NCI-H1930 (cell line): ENCODE measurements at places on chromosomes 7 and 10.

GRCh38 chr10:110388687-110389052 lies 84.0 kb upstream of the SMNDC1 start:
- no peak for DNase-seq

DNA sequence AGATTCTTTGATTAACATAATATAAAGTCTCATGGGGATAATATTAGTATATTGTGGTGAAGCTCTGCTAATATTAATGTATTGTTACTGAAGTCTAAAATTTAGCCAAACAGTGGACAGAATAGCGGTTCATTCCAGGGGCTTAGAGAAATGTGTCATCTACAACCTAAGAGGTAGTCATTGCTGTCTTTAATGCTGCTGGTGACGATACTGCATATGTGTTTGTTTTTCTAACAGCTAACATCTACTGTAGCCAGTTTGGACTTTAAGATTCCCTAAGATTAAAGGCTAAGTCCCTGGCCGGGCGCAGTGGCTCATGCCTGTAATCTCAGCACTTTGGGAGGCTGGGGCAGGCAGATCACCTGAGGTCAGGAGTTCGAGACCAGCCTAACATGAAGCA lies 102.0 kb upstream of the SAMD8 start:
- no peak for DNase-seq

GRCh38 chr7:93835702-93836101 lies 54.9 kb downstream of the TFPI2 start:
- DNase-seq: no peak

- DNase-seq: no peak
These were observed 158.5 kb downstream of the GALNT17 start for GRCh38 chr7:71290452-71290851.

GRCh38 chr10:23675585-23675984 lies 236.7 kb downstream of the OTUD1 start:
- no peak for DNase-seq

DNA sequence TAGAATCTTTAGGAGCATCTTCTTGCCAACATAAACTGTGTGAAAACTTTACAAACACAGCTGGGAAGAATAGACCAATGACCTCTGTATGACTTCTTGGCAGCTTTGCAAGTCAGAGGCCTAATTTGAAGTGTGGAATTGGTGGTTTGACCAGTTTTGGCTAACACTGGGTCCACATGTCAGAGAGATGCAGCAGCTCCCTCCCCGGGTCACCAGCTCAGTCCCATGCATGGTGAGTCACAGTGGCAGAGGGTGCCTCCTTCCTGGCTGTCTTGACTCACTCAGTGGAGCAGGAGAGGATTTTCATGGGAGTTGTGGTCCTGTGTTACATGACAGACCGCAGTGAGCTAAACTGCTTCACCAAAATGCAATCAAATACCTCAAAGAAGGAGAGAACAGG lies 8.2 kb upstream of the STARD3NL start:
- DNase-seq: no peak

GRCh38 chr7:42886129-42886528 lies 25.7 kb downstream of the C7orf25 start:
- DNase-seq: no peak

- no peak for DNase-seq
These were observed 34.4 kb upstream of the SLC29A4 start for GRCh38 chr7:5248201-5248885.

GRCh38 chr10:91590904-91591796 lies 41.7 kb downstream of the PPP1R3C start:
- no peak for DNase-seq

- no peak for DNase-seq
These were observed 78.0 kb upstream of the PPP2R2D start for GRCh38 chr10:131822692-131823245.

- no peak for DNase-seq
These were observed 47.4 kb downstream of the FHIP2A start for GRCh38 chr10:114868870-114869519.

DNA sequence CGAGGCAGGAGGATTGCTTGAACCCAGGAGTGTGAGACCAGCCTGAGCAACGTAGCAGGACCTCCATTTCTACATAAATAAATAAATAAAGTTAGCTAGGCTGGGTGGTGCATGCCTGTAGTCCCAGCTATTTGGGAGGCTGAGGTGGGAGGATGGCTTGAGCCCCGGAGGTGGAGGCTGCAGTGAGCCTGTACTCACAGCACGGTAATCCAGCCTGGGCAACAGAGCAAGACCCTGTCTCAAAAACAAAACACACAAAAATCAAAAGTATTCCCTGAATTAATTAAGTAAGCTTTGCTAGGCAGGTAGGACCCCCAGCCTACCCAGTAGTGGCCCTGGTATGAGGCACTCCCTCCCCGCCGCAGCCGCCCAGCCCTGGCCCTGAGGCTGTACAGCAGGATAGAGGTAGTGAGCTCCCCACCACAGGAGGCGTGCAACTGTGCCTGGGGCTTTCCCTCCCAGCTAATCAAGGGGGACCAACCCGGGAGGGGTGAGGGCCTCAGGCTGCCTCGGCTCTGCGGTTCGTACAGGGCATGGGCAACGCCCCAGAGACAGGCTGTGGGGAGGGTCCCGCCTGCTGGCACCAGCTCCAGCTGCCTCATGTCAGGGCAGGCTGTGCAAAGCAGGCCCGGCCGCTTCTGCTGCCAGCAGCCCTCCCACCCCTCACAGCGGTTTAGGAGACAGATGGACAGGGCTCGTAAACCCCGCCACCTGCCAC lies 1.0 kb upstream of the CYP2W1 start:
- no peak for DNase-seq

DNA sequence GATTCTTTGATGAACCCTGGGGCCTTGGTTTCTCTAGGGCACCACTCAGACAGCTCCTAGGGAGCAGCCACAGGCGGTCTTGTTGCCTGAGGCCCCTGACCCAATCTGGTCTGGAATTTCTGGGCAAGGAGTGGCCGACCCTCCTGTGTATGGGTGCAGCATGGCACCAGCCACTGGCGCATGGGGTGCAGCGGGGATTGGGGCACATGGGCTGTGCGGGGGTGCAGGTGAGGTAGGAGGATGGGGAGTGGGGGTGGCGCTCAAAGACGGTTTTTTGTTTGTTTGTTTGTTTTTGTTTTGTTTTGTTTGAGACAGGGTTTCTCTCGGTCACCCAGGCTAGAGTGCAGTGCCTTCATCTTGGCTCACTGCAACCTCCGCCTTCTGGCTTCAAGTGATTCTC lies 62.3 kb downstream of the HTR5A start:
- DNase-seq: no peak

GRCh38 chr10:131994435-131994834 lies 12.7 kb upstream of the BNIP3 start:
- DNase-seq: no peak

GRCh38 chr10:49135575-49136313 lies 1.9 kb upstream of the FAM170B start:
- DNase-seq: no peak

- DNase-seq: no peak
These were observed 390.3 kb downstream of the GRID1 start for GRCh38 chr10:85976267-85976793.

DNA sequence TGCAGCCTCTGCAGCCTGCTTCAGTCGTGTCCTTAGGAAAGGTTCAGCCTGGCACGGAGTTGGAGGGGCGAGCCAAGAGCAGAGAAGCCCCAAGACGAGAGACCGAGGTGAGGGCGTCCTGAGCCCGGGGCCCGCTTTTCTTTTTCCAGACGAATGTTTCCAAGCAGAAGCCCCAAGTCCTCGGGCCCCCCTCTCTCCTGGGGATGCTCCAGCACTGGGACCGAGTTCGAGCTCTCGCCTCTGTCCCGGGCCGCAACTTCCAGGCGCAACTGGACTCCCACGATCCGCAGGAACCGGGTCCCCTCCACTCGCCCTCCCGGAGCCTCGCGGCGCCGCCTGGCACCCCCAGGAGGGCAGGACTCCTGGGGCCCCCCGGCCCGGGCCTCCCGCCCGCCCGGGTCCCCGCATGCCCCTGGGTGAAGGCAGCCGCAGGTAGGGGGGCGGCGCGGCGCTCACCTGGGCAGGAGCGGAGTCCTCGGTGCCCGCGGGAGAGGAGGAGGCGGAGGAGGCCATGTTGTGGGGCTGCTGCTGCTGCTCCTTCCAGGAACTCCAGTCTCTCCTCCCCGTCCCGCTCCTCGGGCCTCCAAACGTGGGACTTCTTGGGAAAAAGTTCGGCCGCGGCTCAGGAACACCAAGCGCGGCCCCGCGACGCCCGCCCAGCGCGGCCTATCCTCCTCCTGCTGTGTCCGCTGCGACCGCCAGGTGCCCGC lies 45.3 kb upstream of the CDK1 start:
- peak; percentile 4 for DNase-seq

GRCh38 chr7:144834641-144835144 lies 1.2 kb downstream of the TPK1 start:
- DNase-seq: no peak

DNA sequence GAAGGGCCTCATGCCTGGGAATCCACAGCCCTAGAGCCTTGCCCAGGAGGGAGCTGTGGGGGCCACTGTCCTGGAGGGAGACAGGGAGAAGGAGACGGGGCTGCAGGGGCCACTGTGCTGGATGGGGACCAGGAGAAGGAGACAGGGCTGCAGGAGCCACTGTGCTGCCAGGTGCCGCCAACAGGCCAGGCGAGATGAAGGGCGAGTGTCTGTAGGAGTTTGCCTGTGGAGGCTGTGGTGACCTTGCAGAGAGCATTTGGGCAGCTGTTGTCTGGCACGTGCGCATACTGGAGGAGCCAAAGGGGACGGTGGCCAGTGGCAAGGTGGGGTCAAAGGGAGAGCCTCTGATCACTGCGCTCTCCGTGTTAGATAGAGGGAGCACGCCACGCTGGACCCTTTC lies 79.2 kb downstream of the NKX6-2 start:
- DNase-seq: no peak

DNA sequence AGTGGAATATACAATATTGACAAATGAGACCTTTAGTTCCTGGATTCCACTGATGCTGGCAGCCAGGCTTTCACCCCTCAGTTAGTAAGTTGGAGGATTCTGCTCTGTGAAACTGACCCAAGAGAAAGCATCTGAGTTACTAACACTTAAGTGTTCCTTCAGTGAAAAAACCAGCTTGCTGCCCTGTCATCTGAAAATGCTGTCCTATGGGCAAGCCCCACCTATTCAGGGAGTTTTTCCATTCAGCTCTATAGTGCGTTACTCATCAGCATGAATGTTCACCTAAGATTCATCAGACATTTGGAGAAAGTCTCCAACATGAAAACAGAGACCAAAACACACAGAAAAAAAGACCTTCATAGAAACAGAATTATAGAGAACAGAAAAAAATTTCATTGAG lies 37.9 kb downstream of the PRPF18 start:
- no peak for DNase-seq

DNA sequence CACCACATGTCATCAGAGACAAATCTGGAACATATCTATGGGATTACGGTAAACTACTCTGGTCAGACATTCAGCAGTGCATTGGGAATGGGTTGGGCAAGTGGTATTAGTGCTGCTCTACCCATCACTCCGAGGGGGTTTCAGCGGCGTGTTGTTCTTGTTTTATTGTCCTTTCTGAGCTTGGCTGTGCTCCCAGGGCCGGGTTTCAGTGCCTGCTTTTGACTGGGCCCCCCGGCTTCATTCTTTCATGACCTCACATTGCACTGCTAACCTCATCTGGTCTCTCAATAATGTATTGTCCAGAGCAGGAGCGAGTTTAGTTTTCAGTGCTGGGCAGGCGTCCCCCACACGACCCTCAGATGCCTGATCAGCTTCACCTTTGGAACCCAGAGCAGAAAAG lies 364.6 kb downstream of the PAXIP1 start:
- no peak for DNase-seq

- DNase-seq: no peak
These were observed 123.6 kb downstream of the ATXN7L1 start for GRCh38 chr7:105752671-105753275.

DNA sequence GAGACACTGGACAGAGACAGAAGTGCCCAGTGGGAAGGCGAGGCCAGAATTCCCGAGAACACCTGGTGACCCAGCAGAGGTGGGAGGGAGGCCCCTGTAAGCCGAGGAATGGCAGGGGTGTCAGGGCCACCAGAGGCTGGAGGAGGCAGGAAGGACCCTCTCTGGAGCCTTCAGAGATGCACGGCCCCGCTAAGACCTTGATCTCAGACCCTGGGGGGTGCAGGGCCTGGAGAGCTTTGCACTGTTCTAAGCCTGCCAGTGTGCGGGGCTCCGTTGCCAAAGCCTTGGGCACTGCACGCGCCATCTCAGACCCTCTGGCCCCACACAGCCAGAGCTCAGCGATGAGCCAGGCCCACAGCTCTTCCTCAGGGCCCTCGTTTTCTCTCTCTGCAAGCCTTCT lies 557.1 kb downstream of the PTPRN2 start:
- no peak for DNase-seq

DNA sequence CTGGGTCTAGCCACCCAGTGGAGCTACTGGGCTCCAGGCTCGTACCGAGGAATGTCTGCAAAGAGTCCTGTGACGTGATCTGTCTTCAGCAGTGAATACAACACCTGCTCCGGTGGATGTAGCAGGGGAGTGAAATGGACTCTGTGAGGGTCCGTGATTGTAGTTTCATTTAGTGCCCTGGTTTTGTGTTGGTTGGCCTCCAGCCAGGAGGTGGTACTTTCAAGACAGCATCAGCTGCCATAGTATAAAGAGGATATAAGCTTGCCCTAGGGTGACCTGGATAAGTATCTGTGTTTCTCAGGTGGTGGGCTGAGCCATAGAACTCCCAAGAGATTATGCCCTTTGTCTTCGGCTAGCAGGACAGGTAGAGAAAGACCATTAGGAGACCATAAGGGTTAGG lies 24.6 kb upstream of the WNT2 start:
- DNase-seq: no peak

- no peak for DNase-seq
These were observed 83.1 kb upstream of the NPVF start for GRCh38 chr7:25311346-25311745.

- peak; percentile 19 for DNase-seq
These were observed 2.9 kb upstream of the MYOZ1 start for GRCh38 chr10:73644015-73644743.

GRCh38 chr10:118742782-118743181 lies 12.0 kb downstream of the CACUL1 start:
- DNase-seq: no peak

- no peak for DNase-seq
These were observed 259.4 kb downstream of the CCSER2 start for GRCh38 chr10:84587789-84588188.

DNA sequence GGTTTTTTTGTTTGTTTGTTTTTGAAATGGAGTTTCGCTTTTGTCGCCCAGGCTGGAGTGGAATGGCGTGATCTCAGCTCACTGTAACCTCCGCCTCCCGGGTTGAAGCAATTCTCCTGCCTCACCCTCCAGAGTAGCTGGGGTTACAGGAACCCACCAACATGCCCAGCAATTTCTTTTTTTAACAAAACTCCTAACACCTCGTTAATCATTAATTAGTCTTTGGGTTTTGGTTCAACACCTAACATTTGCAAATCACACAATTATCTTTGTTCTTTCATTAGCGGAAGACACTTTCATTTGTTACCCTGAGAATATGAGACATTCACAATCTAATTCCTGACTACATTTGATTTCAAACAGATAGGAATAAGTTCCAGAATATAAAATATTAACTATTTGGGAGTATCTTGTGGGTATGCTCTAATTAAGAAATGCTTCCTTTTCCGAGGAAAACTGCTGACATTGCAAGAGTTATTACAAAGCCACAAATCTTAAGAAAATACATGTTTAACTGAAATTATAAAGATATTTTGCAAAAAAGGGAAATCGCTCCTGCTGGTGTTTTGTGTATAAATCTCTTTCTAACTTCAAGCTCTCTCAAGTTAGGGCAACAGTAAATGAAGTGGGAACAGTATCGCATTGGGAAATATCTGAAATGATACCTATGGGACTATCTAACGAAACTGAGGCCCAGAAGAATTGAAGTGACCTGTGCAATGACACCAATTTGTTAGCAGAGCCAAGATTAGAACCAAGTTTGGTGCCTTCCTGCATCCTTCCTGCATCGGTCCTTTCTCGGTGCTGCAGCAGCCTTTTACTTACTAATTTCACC lies 1.2 kb upstream of the LSM8 start:
- no peak for DNase-seq
